ENCODE measurements at places on chromosomes 12 and 14.

GRCh38 chr12:3354586-3354985, 136.4 kb upstream of the PRMT8 start:
- DNase-seq = no peak

DNA sequence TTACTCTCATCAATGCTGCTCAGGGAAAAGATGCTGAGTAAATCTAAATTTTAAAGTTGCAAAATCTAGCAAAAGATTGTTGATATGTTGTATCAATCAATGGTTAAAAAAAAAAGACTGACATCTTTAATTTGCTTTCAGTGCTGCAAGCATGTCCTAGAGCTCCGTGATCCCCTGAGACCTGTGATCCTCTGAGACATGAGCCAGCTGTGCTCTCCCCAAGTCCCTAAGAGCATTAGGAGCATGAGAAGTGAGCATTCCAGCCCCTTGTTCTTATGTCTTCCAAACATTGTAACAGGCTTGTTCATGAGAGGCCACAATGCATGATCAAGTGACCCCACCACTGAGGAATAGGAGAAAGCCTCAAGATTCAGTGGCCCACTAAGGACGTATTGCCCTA, 116.6 kb downstream of the DAD1 start:
- DNase-seq = no peak

DNA sequence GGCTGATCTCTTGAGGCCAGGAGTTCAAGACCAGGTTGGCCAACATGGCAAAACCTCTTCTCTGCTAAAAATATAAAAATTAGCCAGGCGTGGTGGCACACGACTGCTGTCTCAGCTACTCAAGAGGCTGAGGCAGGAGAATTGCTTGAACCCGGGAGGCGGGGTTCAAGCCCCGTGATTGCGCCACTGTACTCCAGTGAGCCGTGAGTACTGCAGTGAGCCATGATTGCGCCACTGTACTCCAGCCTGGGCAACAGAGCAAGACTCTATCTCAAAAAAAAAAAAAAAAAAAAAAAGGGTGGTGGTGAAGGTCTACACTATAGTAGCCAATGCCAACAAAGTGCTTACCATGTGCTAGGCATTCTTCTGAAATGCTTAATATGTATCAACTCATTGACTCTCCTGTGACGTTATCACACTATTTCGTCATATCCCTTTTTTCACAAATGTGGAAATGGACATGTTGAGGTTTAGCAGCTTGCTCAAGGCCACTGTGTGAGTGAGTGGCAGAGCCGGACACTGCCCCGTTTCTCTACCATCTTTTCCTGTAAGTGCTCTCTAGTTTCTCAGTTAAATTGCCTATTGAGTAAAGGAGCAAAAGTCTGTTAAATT, 59.6 kb downstream of the GNS start:
- no peak for DNase-seq

- no peak for DNase-seq
Observed at GRCh38 chr12:118187751-118188435, 52.0 kb downstream of the PEBP1 start.

GRCh38 chr14:72625689-72626088, 268.2 kb downstream of the DPF3 start:
- DNase-seq = no peak

DNA sequence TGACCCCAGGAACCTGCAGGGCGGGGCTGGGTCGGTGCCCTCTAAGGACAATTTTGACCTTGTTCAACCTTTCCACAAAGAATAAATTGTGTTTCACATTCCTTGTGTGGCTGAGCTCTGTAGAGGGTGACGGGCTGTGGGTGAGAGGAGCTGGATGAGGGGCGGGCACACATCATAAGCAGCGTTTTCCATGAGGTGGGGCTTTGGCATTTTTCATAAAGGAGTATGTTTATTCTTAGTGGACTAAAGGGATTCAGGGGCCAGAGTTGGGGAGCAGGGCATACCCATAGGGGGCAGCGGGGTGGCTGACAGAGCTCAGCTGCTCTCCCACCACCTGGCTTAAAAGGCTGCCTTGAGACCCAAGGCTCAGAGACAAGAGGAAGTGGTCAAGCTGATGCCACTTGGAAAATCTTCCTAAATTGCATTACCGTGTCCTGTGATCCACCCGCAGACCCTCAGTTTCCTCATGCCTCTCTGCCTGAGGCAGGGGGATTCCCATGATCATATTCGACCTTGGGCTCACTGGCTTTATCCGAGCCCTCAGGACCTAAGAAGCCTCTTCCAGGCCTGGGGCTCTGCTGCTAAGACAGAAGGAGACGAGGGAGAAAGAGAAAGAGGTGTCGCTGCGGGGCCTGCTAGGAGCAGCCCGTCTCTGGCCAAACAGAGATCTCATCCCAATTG, 11.4 kb downstream of the MMP14 start:
- DNase-seq = no peak

DNA sequence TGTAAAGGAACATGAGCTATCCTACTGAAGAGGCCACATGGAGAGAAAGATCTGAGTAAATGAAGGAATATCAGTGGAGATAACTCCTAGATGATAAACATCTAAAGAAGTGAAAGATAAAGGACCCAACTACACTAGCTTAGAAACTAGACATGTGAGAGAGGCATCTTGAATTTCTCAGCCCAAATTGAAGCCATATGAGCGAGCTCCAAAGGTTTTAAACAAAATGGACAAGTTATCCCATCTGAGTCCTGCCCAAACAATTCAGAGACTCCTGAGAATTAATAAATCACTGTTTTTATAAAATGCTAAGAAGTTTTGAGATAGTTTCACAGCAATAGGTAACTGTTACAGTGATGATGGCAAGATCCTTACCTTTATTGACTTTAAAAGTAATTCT, 438.9 kb downstream of the NAV3 start:
- DNase-seq = no peak

GRCh38 chr14:80077262-80077661, 134.0 kb downstream of the DIO2 start:
- no peak for DNase-seq

DNA sequence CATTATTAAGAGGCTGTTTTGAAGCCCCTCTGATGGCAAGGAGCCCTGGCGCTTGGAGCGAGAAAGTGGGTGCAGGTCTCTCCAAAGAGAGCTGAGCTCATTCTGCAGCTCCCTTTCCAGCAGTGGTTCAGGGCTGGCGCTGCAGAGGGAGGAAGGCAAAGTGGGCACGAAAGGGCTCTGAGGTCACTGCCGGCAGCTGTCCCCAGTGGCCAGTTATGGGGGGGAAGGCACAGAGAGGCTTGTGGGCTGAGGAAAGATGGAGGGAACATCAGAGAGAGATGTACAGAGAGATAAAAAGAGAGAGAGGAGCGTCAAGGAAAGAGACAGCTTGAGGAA, 75.2 kb upstream of the TBX5 start:
- no peak for DNase-seq

DNA sequence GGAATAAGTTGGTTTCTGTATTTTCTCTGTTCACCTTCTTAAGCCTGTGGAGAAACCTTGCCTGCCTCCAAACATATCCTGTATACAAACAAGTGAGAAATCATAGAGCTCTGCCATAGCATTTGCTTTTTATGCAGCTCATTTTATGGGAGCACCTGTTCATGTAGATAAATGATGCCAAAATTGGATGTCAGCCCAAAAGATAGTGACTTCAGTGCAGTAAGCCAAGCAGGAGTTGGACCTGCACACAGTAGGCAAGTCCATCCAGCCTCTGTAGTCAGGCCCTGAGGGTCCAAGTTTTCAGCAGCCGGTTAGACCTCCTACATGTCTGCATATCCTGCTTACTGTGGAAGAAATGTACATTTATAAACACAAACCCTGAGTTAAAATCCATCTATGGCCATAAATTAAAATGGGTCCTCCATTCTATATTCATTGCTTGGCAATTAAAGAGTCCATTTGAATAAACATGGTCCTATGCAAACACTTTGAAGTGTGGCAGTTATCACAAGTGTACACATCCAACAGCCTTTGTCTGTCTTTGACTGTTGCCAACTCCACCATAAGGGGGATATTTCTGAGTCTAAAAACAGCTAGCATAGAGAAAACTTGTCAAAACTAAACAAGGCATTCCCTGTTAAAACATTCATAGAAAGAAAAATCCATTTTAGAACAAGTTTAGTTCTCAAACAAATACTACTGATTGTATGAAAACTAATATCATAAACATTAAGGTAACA, 847.8 kb downstream of the RPS29 start:
- no peak for DNase-seq

DNA sequence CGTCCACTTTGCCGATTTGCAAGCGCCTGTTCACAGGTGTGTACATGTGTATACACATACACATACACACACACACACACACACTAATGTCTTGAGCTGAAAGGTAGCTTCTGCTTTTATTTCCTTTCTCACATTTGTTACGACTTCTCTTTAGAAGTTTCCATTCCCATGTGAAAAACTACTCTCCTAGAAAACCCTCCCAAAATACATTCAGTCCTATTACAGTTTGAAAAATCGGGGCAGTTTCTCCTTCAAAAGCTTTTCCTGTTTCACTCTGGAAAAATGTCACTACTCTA, 3.9 kb downstream of the BLTP3B start:
- no peak for DNase-seq

- DNase-seq = peak; percentile 43
Observed at GRCh38 chr12:93167841-93168492, 209.8 kb upstream of the NUDT4 start.

DNA sequence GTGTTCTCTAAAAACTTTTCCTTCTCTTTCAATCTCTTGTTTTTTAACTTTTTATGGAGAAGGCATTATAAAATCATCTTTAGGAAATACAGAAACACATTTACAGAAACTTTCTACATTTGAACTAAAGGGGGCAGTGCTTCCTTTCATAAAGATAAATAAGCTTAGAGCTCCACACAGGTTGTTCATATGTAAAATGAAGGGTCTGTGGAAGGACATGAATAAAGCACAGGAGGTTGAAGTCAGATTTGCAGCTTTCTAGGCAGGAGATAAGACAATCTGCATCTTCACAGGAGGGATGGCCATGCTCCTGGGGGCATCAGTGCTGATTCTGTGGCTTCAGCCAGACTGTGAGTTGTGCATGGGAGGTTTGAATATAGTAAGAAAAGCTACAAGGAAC, 426.0 kb downstream of the DAD1 start:
- DNase-seq = no peak

DNA sequence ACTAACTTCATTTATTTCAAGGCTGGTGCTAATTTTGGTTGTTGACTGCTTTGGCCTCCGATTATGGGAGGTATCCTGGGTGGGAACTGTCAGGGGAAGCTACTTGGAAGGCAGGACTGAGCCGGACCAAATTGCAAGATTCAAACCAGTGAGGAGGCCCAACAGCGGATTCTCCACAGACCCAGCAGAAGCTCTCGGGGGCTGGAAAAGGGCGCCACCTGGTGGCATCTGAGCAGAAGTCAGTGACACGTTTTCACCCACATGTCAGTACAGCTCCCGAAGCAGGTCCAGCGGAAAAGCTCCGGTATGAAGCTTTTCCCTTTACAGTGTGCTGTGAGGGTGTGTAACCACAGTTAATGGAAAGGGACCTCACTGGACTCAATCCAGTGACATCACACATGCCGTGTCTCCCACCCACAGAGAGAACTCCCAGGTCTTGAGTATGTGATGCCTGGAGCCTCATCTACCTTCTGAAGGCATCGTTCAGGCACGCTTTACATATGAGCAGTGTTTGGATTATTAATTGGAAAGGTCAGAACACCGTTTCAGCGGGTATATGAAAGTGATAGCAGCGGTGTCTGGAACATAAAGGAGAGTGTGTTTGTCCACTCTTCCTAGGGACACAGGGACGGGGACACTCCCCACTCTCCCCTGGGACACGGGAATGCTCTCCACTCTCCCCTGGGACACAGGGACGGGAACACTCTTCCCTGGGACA, 3.6 kb upstream of the P2RX2 start:
- peak; percentile 60 for DNase-seq

DNA sequence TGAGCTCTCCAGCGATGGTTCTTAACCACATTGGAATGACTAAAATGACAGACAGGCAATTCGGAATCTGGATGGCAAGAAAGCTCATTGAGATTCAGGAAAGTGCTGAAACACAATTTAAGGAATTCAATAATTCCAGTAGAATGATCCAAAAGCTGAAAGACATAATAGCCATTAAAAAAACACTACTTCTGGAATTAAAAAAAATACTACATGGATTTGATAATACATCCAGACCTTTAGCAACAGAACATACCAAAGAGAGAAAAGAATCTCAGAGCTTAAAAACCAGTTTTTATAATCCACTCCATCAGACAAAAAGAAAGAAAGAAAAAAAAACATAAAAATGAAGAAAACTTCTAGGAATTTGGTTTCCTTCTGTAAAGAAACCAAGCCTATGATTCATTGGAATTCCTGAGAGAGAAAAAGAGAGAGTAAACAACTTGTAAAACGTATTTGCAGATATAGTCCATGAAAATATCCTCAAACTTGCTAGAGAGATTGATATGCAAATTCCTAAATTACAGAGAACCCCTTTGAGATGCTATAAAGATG, 52.8 kb downstream of the SLCO1B1 start:
- no peak for DNase-seq

- no peak for DNase-seq
Observed at GRCh38 chr12:103880299-103881142, 39.5 kb upstream of the NT5DC3 start.

- no peak for DNase-seq
Observed at GRCh38 chr14:96710060-96710666, 87.0 kb upstream of the VRK1 start.

- peak; percentile 86 for DNase-seq
Observed at GRCh38 chr12:6778574-6779550, 6.5 kb downstream of the LAG3 start.

DNA sequence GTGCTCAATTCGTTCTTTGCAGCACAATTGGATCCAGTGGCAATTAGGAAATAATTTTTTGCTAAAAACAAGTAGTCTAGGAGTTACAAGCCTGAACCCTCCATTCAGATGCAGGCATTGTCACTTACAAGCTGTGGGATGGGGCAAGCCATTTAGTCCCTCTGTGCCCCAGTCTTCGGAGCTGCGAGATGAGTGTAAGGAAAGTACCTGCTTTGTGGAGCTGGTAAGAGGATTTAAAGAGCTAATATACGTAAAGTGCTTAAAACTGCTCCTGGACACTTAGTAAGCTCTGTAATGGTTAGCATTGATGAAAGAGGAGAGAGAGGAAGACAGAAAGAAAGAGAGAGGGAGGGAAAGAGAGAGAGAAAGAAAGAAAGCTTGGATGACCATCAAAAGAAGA, 112.5 kb downstream of the LGMN start:
- no peak for DNase-seq

DNA sequence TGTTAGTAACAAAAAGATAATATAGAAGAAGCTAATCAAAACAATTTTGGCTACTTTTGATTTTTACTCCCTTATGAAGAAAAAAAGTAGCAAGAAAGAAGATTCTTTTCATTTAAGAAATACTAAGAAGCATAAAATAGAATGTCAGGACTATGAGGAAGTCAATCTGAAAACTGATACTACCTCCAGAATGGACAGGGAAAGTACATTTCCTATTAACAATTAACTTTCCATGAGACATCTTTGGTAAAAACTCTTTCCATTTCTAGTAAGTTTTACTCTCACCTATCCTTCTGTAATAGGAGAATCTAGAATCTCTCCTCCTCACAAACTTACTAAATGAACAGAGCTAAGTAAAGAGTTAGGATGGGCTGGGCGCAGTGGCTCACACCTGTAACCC, 51.3 kb upstream of the NPFF start:
- no peak for DNase-seq

All from activated CD4-positive, alpha-beta T cell treated with anti-CD3 and anti-CD28 coated beads, Interleukin-2, amount 50 U/mL, for 24 hours (primary cell).